ENCODE measurements at places on chromosomes 1 and 21.

DNA sequence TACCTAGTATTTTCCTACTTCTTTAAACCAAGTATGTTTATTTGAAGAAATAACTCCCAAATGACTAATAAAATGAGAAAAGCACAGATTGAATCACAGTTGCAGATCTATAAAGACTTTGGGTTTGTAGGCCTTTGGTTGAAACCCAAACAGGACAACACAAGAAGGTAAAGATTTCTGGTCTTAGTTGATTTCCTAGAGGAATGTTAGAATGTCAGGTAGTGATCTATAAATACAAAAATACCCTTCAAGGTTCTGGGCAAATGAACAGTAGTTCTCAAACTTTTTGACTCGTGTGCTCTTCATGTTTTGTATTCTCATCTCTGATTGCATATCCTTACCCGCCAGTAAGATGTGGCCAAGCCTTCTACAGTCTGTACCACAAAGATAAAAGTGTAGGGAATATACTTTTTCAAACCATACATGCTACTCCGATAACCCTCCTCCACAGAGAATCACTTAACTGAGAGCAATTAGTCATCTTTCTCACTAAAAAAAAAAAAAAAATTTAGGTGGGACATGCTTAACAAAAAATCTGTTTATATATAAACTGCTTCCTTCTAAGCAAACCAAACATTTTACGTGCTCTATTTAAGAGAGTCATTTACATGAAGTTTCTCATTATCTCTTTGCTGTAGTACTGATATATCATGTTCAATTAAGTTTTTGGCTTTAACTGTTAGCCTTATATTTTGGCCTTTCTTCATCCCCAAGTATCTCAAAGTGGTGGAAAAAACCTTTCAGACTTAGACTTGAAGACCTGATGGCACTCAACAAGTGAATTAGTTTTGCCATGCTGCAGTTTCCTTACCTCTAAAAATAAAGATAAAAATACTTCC, 36.0 kb downstream of the CNIH4 start:
- no peak for DNase-seq

- no peak for DNase-seq
These were observed 14.0 kb upstream of the ALX3 start for GRCh38 chr1:110084227-110085078.

GRCh38 chr1:175757381-175758015, 14.1 kb upstream of the TNR start:
- peak; percentile 37 for DNase-seq

DNA sequence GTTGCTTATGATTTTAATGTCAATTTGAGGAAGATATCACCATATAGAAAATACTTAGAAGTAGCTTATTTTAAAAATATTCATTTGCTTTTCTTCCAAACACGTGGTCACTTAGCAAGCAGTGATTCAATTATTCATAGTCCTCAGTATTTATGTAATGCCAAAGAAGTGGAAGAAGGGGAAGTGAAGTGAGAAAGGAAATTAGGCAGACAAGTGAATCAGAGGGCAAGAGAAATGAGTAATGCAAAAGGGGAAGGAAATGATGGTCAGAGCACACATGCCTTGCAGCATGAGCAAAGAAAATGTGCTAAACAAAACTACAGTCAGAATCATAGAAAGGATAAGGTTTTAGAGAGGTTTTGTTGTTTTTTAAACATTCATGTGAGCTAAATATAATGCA, 31.8 kb downstream of the SDCCAG8 start:
- no peak for DNase-seq

DNA sequence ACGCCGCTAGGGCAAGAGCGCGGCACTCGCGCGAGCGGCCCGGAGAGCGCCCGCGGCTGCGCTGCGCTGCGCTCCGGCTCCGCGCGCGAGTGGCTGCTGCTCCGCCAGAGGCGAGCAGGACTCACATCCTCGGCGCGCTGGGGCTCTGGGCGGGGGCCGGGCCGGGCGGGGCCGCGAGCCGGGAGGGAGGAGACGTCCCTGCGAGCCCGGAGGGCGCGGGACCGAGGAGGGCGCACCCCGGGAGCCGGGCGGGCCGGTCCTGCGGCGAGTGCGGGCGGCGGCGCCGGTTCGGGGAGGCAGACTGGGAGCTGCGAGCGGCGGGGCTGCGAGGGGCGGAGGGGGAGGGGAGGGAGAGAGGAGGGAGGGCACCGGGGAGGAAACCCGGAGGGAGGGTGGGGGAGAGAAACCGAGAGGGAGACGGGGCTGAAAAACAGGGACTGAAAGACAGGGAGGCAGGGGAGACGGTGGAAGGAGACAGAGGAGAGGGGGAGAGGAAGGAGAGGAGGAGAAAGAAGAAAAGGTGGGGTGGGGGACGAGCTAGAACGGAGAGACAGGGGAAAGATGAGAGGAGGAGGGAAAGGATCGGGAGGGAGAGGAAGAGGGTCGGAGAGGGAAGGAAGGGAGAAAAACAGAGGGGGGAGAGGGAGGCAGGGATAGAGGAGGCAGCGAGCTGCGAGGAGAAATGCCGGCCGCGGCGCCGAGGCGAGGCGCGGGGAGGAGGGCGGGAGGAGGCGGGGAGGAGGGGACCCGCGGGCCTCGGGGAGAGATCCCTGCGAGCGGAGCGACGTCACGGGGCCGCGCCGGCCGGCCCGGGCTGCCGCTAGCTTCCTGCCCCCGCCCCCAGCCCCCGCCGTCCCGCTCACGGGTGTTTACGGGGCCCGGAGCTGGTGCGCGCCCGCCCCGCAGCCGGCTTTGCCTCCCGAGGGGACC, at the start of gene CAMK2N1:
Gene CAMK2N1, minus strand, starts transcription at position 684 of the 930 bp plus-strand sequence. CDS start 831 bp downstream, outside the sequence.
- DNase-seq = peak; percentile 87

DNA sequence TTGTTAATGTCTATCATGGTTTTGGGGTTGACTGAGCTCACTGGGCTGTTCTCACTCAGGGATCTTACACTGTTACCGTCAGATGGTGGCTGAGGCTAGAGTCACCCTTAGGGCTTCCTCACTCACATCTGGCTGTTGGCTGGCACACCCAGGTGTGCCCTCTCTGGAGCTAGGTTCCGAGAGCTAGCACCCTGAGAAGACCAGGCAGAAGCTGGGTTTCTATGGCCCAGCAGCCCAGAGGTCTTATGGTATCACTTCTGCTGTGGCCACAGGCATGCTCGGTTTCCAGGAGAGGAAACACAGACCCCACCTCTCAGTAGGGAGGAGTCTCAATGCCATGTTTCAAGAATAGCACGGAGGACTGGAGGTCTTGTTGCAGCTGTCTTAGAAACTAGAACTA, 20.7 kb upstream of the KIF1B start:
- no peak for DNase-seq

DNA sequence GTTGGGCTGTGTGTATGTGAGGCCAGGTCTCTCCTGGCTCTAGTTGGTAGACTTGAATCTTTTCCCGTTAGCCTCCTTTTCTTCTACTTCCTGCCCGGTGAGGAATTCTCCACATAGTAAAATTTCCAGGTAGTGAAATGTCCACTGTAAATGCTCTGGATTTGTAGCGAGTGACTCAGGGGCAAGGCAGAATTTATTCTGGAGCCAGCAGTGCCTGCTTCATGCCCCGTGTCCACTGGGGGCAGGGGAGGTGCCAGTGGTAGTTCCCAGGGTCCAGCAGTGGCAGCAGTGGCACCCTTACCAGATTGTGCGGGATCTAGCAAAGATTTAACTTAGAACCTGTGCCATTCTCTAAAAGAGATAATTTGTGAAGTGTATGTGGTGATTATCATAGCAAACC, 74.5 kb upstream of the USP24 start:
- DNase-seq = no peak
